Testis (tissue), 5 donors: ENCODE measurements at places on chromosomes 2 and 18. TPM values are rescaled to one million over a fixed set of nuclear protein-coding genes. Genes with fewer than 3 reads are reported as not detected.

GRCh38 chr18:26252411-26252810 lies 26.2 kb downstream of the TAF4B start:
- H3K4me1 ChIP-seq: peaks cover 9% of the 10 kb centered on the region
- no peak overlapping the region for H3K4me3 ChIP-seq
- H3K27ac ChIP-seq: no peak overlapping the region
- H3K27me3 ChIP-seq: no peaks in the 10 kb centered on the region

Gene TWIST2
- 11.3 TPM for total RNA-seq

- no peaks in the 10 kb centered on the region for H3K36me3 ChIP-seq
- DNase-seq: no peak
- no peak overlapping the region for H3K27ac ChIP-seq
- H3K27me3 ChIP-seq: no peaks in the 10 kb centered on the region
- no peak overlapping the region for H3K4me3 ChIP-seq
Observed at GRCh38 chr2:48699348-48699930, 56.1 kb downstream of the LHCGR start.

Gene SLC5A7
- 0.37 TPM for total RNA-seq

DNA sequence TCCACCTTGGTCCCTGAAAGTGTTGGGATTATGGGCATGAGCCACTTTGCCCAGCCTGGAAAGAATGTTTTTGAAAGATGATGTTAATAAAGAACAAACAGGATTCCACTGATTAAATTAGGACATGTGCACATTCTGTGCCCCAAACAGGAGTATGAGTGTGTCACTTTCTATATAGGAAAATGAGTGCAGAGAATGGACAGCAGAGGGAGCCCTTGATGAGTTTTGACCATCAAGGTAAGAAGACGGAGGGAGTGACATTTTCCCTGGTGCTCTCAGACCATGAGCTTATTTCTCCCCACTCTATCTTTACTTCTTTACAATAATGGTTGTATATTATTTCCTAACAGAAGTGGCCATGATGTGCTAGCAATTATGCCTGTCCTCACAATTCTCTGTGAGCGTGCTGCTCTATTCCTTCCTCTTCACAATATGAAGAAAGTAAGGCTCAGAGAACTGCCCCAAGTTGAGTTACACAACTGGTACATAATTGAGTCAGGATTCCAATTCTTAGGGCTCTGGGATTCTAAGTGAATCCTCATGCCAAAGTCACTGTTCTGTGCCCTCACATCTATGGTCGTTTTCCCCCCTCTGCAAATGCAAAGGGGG lies 20.6 kb downstream of the RPL37A start:
- no peaks in the 10 kb centered on the region for H3K36me3 ChIP-seq
- no peak overlapping the region for H3K4me3 ChIP-seq
- no peaks in the 10 kb centered on the region for H3K27me3 ChIP-seq
- H3K27ac ChIP-seq: no peak overlapping the region
